ENCODE measurements at places on chromosomes 12 and 14.

DNA sequence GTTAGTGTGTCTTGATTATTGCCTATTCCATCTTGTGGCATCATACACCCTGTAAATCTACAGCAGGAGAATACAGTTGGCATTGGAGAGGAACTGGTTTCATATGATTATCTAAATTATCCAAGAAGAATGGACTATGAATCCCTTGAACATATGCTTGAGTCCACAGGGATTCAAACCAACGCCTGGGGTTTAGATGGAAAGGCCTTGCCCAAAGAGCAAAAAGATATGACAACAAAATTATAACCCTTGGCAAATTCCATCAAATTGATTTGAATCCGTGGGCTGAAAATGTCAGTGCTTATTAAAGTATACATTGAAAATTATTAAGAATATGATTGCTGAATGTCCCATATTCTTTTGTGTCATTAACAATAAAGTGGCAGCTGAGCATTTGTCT, 108.2 kb downstream of the PDE3A start:
- DNase-seq, result no peak

- DNase-seq, result no peak
Measured at GRCh38 chr12:77847060-77847541, 16.4 kb downstream of the NAV3 start.

GRCh38 chr14:99257673-99258221, 14.2 kb downstream of the BCL11B start:
- DNase-seq, result no peak

- DNase-seq, result no peak
Measured at GRCh38 chr14:60684203-60684602, 34.9 kb upstream of the SIX1 start.

DNA sequence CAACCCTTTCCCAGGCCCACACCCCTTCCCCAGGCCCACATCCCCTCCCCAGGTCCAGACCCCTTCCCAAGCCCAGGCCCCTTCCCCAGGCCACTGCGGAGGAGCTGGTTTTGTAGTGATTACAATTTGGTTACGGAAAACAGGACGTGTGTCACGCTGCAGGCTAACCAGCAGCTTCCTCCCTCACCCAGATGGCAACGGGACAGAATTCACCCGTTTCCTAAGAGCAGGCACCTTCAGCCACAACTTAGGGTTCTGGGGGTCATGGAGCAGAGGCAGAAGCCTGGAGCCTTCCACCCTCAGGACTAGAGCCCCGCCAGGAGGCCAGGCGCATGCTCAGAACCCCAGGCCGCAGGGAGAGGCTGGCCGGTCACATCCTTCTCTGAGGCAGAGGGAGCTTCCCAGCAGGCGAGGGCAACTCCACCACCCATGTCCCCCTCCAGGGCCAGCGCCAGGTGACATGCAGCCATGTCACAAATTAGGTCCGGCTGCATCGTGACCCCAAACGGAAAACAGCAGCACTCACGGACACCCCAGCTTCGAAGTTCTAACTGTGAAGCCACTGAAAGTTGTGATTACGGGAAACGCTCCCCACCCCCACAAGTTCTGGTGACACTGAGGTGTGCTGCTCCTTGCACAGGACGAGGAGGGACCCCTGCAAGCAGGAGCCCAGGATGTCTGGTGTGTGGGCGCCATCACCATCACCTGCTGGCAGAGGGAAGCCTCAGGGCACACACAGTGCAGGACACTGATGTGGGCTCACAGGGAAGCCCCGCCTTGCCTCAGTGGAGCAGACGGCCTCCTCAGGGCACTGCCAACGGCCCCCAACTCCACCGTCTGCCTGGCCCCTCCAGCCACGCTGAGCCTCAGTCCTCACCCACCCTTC, 7.7 kb downstream of the BRF1 start:
- no peak for DNase-seq

DNA sequence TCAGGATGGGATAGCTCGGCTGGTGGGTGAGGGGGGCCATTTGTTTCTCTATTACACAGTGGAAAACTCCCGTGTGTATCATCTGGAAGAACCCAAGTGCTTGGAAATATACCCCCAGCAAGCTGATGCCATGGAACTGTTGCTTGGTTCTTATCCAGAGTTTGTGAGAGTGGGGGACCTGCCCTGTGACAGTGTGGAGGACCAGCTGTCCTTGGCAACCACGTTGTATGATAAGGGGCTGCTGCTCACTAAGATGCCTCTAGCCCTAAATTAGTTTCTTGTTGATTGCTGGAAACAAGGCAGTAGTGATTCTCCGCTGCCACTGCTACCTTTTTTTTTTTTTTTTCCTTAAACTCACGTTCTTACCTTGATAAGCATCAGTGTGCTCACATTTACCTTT, 1.9 kb downstream of the RIOX1 start:
- DNase-seq, result no peak

DNA sequence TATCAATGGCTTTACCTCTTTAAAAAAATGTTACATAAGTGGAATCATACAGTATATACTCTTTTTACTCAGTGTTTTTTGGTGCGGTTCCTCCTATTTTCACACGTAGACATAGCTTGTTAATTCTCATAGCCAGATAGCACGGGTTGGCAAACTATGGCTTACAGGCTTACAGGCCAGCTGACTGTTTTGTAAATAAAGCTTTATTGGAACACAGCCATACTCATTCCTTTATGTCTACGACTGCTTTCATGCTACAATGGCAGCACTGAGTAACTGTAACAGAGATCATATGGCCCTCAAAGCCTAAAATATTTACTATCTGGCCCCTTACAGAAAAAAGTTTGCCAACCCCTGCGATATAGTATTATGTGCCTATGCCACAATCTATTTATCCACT, 5.8 kb upstream of the DAAM1 start:
- no peak for DNase-seq

DNA sequence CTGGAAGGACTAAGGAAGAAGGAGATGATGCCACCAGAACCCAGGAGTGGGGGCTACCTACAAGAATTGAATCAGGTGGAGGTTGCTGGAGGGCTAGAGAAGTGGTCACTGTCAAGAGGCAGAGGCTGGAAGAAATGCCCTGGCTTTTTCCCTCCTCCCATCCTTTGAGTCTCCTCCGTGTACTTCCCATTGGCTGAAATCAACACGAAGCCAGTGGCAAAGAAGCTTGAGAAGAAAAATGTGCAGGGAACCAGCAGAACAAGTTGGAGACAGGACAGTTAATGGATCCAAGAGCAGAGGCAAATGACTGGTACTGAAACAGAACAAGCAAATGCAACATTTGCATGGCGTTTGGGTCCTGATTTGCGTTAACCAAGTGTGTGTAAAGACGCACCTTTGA, 9.1 kb upstream of the FBLN5 start:
- no peak for DNase-seq

GRCh38 chr14:80862983-80863382, 78.6 kb downstream of the CEP128 start:
- no peak for DNase-seq

DNA sequence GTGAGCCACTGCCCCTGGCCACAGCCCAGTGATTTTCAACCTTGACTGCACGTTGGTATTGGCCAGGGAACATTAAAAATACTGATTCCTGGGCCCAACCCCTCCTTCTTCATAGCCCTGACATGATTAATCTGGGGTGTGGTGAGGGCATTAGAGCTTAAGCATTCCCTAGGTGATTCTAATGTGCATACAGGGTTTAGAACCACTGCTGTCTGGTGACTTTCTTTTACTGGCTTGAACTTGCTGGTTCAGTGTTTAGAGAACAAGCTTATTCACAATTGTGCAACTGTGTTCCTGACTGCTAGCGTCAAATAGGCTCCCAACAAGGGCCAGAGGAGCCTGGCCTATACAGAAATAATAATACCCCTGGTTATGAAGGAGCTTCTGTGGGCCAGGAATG, 488.8 kb upstream of the CCDC196 start:
- DNase-seq, result no peak

GRCh38 chr14:70836946-70837345, 27.6 kb upstream of the MAP3K9 start:
- no peak for DNase-seq

- no peak for DNase-seq
Measured at GRCh38 chr14:64758025-64758521, 53.8 kb downstream of the PLEKHG3 start.

Data from stimulated activated CD4-positive, alpha-beta T cell treated with anti-CD3 and anti-CD28 coated beads, Interleukin-12 subunit alpha, Interleukin-12 subunit beta, amount 100 ng/mL, for 24 hours (primary cell).